ENCODE measurements at places on chromosomes 7 and 10.

DNA sequence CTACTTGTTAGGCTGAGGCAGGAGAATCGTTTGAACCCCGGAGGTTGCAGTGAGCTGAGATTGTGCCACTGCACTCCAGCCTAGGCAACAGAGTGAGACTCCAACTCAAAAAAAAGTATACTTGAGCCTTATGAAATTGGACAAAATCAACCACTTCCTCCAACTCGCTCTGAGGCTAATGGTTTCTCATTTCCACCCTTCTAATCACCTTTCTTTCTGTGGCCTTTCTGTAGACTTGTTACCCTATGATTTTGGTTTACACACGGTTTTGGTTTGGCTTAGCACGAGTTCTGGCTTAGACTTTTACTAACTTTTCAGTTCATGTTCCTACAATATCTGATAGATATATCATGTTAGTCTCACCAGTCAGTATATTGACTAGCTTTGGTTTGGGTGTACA lies 152.0 kb downstream of the PHTF2 start:
- DNase-seq = no peak

DNA sequence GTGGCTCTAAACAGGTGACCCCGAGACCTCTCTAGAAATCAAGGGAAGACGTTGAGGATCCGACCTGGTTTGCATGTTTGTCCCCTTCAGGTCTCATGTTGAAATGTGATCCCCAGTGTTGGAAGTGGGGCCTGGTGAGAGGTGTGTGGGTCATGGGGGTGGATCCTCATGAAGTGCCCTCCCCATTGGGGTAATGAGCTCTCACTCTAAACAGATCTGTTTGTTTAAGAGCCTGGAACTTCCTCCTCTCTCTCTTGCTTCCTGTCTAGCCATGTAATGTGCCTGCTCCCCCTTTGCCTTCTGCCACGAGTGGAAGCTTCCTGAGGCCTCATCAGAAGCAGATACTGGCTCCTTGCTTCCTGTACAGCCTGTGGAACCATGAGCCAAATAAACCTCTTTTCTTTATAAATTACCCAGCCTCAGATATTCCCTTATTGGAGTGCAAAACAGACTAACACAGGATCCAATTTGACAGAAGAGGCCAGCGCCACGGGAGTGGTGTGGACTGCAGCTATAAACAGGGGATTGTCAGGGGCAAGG lies 10.8 kb upstream of the POLM start:
- no peak for DNase-seq

DNA sequence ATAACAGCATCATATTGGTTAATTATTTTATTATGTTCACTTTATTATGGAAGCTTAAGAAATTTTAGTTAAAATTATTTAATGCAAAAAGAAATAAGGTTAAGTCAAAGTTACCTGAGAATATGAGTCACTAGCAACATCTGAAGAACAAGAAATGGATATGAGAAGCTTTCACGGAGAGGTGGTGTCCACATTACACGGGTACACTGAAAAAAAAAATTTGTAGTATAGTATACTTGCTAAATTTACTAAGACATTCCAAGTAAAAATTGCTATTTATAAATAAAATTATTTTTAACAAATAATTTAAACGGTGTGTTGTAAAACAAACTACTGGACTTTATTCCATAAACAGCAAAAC lies 63.9 kb downstream of the DPY19L1 start:
- DNase-seq = no peak

DNA sequence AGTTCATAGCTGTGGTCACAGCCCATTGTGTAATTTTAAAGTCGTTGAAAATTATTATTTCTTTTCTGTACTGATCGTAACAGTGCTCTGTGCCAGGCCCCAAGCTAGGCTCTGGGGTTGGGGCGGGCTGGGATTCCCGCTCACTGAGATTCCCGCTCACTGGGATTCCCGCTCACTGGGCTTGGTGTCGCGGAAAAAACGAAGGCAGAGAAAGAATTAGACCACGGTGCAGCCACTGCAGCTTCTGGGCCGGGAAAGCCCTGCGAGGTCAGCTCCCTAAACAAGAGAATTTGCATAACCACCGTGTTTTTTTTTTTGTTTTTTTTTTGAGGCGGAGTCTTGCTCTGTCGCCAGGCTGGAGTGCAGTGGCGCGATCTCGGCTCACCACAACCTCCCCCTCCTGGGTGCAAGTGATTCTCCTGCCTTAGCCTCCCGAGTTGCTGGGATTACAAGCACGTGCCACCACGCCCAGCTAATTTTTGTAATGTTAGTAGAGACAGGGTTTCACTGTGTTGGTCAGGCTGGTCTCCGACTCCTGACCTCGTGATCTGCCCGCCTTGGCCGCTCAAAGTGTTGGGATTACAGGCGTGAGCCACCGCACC lies 31.2 kb downstream of the FOXK1 start:
- DNase-seq = no peak

DNA sequence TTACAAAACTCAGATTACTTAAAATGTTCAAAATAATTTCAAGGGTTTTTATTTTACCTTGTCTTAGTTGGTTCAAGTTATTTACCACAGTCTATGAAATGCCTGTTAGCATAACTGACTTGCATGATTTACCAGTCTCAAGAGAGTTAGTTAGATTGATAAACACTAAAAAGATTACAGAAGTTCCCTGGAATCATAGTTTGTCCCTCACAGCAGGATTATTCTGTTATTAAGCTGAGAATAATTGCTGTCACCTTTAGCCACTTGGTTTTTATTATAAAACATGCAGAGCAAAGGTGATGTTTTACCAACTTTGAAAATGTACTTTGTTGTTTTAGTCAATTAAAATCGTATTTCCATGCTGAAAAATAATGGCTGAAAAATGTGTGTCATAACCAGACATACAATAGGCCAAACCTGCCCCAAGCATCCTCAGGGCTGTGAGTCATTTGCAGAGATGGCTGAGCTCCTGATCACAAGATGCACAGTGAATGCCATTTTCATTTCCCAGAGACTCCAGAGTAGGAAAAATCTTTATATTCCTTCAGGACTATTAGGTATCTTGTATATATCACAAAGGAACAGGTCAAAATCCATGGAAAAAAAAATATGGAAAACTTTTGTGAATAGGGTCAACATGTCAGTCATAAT lies 87.8 kb upstream of the DKK1 start:
- no peak for DNase-seq

DNA sequence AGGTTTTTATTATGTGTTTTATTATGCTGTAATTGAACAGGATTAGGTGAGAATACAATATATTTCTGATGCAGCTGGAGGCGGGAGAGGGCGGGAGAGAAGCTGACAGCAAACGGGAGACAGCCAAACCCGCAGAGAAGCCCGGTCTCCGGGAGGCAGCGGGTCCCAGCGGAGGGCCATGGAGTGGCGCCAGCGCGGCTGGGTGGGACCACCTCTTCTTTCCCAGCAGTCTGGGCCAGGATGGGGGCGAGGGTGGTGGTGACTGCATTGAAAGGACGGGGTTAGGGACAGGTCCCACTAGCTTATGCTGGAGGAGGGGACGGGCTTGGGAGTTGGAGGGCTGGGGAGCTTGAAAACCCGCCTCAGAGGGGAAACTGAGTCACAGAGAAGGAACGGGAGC lies 14.5 kb upstream of the KAZALD1 start:
- no peak for DNase-seq

DNA sequence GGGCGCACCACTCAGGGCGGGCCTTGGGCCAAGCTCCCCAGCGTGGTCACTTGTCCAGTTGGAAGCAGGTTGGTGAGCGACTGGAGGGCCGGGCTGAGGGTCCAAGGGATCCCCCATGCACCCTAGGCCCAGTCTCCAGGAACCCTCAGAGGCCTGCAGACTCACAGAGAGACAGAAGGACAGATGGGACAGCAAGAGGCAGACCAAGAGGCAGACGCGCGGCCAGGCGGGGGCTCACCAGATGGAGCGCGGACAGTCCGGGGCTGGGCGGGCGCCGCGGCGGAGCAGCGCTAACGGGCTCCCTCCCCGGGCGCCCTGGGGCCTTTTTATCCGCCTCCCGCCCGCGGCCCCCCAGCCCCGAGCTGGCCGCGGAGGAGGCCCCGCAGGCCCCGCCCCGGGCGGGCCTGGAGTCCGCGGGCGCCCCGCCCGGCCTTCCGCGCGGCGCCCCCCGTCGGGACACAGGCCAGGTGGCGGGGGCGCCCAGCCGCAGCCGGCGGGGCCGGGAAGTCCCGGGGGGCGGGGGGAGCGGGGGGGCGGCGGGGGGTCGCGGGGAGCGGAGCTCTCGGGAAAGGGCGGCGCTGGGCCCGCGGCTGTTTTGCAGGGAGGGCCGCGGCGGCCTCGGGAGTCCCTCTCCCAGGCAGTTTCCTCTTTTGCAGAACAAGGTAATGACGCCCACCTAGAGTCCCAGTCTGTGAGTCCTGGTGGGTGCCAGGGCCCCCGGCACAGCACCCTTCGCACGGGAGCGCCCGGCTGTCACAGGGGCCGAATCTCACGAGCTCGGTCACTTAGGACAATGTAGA lies at the start of gene LOXL4:
TSS of gene LOXL4 (minus strand) at position 301 of the 800 bp plus-strand sequence. CDS start 5,175 bp downstream, outside the sequence.
- DNase-seq = no peak

DNA sequence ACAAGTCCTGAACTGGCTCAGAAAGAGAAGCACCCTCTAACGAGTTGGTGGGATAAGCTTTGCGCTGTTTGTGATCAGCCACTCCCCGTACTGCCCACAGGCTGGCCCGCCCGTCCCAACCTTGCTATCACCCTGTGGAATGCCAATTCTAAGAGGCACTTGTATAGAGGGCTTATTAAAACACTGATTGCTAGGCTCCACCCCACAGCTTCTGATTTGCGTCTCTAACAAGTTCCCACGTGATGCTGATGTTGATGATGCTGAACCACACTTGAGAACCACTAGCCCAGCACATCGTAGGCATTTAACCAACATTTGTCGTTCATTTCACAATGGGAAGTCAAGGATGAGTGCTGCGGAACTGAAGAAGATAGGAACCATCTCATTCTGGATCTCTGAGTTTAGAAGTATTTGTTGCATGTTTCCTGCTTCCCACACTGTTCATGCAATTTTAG lies 12.7 kb upstream of the GSAP start:
- DNase-seq = no peak

DNA sequence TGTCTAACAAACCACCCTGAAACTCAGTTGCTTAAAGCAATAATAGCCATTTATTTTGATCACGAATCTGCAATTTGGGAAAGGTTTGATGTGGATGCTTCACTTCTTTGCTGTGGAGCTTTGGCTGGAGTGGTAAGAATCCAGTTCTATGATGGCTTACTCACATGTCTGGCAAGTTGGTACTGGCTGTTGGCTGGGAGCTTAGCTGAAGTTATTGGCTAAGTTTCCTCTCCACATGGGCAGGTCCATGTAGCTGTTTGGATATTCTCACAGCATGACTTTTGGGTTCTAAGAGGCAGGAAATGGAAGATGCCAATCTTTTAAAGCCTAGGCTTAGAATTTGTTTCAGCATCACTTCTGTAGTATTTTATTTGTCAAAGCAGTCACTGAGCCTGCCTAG lies 277.6 kb upstream of the NRP1 start:
- no peak for DNase-seq
